IMR-90 (cell line): ENCODE measurements at places on chromosomes 7 and 10.

DNA sequence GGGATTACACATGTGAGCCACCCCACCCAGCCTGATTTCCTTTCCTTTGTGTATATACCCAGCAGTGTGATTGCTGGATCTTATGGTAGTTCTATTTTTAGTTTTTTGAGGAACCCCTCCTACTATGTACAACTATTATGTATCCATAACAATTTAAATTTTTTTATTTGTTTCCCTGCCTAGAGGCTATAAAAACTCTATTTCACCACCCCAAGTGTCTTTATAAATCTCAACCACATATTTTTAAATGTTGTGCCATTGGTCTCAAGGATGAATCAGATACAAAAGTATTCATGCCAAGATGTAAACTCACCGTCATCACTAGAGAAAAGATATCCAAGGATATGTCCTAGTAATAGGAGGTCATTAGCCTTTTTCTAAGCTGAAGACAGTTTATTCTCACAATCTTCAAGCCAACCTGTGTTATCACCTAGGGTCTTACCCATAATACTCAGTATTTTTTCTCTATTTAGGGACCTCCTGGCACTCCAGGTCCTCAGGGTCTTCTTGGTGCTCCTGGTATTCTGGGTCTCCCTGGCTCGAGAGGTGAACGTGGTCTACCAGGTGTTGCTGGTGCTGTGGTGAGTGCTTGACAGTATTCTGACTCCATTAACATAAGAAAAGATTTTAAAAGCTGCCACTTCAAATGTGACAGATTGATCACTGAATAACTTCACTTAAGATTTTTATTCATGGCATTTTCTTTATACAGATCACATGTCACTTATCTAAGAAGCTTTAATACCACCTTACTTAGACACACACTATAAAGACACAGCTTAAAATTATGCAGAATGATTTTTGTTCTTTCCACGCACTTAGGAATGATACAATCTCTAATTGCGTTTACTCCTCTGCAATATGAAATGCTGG lies 29.4 kb downstream of the COL1A2 start:
- peak; percentile 88 for DNase-seq

GRCh38 chr10:89745903-89746302 lies 44.5 kb downstream of the KIF20B start:
- DNase-seq: no peak

DNA sequence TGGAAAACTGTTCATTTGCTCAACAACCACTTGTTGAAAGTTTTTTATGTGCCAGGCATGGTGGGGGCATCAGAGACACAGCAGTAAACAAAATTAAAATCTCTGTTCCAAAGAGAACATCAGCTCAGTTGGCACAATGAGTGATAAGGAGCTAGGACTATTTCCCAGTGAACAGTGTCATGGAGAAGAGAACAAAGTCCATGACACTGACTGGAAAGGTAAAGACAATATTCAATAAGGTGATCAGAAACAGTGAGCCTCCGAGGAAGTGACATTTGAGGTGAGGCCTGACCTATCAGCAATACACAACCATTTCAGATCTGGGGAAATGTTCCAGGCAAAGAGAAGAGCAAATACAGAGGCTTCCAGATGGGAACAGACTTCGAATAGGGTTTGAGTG lies 14.6 kb downstream of the ACSL5 start:
- no peak for DNase-seq

- DNase-seq: no peak
Measured at GRCh38 chr7:155963356-155963755, 151.1 kb upstream of the SHH start.

DNA sequence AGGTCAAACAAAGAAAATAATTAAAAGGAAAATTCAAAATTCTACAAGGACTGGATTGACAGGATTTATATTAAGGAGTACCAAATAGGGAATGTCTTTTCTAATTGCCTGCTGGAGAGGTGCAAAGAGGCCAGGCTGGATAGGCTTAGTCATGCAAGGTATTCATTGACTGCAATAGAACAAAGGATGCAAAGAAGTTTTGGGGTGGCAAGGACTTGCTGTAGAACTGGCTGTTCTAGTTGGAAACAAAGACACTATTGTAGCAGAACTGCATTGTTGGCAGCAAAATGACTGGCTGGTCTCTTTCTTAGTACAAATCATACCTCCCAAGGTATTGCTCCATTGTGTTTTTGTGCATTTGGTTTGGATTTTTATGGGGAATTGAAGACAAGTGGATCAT lies 10.1 kb downstream of the ITGB8 start:
- no peak for DNase-seq

GRCh38 chr10:60646966-60647796 lies 131.1 kb upstream of the CDK1 start:
- DNase-seq: peak; percentile 69

DNA sequence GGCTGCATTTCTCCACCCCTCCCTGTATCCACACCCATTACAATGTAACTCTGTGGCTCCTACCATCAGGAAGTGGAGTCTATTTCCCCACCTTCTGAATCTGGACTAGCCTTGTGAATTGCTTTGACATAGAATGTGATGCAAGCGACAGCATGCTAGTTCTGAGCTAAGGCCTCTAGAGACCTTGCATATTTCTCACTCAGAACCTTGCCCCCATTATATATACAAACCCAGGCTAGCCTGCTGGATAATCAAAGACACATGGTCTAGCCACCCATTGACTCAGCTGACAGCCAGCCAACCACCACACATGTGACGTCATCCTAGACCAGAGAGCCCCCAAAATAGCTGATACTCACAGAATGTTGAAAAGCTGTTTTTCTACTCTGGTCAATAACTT lies 77.9 kb downstream of the CCDC71L start:
- DNase-seq: peak; percentile 90

GRCh38 chr10:122986335-122986734 lies 6.1 kb downstream of the PSTK start:
- DNase-seq: peak; percentile 9

DNA sequence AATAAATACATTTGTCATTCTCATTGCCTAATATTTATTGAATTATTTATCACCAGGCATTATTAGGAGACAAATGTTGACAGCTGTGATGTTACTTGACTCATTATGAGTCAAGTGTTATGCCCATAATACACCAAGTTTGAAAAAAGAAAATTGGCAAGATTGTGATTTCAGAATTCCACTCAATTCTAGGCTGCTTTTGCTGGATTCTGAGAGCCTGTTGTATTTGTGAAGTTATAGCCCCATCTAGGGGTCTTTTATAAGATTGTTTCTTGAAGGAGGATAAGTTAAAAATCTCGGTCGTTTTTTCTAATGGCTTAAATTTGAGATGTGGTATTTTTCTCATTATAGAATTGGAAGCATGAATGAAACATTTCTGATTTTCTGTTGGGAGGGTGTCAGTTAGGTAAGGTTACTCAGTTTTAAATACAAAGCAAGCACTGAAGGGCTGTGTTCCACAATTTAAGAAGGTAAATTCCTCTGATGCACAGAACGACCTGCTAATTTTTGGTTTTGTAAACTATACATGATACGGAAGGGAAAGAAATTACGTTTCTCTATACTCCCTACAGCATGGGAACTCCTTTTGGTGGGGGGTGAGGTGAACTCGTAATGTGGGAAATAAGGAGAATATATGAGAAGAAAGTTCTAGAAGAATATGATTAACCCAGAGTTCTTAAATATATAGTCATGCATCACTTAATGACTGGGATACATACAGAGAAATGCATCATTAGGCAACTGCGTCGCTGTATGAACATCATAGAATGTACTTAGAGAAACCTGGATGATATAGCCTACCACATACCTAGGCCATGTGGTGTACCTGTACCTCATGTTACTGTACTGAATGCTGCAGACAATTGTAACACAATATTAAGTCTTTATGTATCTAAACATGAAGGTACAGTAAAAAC lies 2.6 kb downstream of the STK31 start:
- DNase-seq: peak; percentile 78

DNA sequence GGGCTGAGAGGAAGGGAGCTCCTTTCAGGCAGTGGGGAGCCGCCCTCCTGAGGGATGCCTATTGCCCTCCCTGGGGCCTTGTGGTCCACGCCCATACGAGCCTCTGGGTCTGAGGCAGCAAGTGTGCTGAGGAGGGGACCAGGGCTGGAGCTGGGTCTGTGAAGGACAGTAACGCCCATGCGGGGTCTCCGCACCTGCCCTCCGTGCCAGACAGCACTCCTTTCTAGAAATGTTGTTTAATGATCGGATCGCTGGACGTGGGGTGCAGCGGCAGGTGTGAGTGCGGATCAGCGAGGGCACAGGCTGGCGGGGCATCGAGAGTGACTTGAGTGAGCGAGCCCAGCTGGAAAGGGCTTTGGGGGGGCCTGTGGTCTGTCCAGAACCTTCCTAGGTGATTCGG lies 70.1 kb downstream of the ELFN1 start:
- DNase-seq: no peak

DNA sequence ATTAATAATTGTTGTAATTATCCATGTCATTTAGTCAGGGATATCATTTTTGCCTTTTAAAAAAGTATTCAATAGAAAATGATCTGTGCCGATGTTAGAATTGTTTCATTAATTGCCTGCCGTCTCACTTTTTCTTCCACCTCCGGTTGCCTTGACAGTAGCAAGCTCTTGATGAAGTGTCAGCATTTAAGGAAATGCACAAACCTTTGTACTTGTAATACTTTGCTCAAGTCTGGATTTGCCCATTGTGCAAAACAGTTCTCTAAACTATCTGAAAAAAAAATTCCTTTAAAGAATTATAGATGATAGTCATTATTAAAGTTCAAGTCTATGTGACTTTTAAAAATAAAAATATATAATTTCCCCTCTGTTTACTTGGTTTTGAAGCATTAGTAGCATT lies 619.7 kb downstream of the GATA3 start:
- no peak for DNase-seq

DNA sequence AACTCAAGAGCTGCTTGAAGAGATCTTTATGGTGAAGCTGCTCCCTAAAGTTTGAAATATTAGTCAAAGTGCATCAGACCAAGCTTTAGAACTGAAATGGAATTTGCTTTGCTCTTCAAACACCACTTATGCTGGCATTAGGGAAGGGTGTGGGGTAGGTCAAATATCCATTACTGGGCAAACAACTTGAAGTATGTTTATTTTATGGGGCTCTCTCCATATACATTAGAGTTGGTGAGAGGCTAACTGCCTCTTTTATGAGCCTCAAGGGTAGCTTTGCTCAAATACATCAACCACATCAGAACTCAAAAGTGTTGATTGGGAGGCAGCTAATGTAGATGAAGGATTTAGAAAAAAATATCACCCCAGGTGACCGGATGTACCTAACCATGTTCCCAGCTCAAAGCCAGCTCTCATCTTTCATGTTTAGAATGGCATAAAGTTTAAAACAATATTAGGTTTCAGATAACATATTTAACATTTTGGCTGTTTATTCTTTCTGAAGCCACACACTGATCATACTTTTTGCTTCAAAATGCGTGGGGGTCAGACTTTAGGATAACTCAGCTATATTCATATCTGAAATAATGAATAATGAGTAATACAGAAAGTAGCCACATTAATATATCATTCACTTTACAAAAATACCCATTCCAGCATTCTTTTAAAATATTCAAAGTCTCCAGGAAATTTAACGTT lies 318.6 kb downstream of the PTEN start:
- no peak for DNase-seq

DNA sequence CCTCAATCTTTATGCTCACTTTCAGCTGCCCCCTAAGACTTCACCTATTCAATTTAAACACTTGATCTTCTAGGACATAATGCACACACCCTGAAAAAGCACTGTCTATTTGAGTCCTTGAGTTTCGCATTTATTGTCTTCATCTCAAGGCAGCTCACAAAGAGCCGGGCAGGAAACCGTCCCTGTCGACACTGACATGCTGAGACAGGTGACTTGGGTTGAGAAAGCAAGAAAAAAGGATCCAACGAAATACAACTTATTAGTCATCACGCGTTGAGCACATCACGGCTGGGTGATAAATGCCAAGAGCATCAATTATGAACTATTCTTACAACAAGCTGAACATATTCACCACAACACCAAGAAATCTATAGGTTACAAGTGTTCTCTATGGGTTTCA lies 91.1 kb downstream of the CALN1 start:
- DNase-seq: no peak

GRCh38 chr10:34995925-34996324 lies 94.2 kb downstream of the CUL2 start:
- DNase-seq: no peak

DNA sequence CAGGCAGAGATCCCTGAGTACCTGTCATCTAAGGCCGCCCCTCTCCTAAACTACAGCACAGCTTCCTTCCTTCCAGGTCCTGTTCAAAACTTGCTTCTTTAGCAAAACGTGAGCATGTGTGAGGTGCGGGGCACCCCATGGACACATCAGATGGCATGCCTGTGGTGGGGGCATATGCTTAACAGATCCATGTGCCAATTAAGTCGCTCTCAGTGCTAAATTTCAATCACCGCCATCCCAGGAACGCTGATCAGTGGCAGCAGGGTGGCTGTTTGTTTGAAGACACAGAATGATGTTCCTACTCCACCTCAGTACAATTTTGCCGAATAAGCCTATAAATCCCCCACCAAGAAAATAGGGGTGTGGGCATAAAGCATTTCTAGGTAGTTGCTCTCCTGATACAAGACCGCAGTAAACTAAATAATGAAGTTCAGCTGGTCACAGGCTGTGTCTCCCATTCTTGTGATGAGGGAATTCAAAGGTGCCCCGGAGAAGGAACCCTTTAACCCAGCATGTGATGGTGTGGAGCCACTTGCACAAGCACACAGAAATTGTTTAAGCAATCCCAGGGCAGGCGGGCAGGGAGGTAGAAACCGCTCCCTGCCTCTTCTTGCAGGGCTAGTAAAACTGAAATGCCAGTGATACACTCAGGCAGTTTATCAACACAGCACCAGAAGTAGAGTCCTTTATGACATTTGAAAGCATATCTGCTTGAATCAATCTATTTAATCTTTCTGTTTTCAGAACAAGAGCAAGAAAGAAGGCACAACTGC lies 205.7 kb downstream of the SORCS1 start:
- no peak for DNase-seq

DNA sequence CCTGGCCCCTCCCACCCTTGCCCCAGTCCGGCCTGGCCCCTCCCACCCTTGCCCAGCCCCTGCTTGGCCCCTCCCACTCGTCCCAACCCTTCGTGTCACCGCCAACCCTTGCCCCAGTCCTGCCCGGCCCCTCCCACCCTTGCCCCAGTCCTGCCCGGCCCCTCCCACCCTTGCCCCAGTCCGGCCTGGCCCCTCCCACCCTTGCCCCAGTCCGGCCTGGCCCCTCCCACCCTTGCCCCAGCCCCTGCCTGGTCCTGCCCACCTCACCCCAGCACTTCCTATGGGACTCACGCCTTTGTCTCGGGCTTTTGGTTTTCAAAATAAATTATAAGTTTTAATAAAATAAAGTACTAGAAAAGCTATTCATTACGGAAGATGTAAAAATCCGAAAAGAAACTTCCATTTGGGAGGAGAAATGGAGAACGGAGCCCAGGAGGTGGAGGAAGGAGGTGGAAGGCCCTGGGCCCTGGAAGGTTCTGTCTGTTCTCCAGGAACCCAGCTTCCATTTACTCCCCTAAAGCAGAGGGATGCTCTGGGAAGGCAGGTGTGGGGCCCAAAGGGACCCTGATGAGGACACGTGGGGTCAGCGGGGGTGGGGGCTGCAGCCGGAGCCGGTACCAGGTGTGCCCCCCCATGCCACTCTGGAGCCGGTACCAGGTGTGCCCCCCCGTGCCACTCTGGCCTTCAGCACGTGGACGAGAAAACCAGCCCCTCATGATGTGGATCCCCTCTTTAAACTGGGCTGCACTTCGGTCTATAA lies 52.2 kb downstream of the PWWP2B start:
- DNase-seq: no peak
